ENCODE measurements at places on chromosomes 13 and 19.
A peak's percentile ranks its signal among the peaks of the same experiment; 100 is the strongest.

DNA sequence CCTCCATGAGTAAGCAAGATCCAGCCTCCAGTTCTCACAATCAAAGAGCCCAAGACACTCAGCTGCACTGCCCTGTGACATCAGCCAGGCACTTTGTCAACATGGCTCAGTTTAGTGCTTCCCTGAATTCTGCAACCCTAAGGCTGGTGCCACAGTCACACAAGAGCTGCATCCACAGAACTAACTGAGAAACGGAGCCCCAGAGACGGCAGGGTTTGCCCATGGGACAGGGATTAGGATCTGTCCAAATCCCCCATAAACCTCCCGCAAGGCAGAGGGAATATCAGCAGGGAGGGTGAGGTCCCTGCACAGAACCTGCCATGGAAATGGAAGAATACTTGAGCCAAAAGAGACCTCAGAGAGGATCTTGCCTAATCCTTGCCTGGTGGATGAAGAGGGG, 70.4 kb upstream of the UQCRFS1 start:
- no peak for DNase-seq

- DNase-seq, result no peak
These were observed 17.7 kb upstream of the PTPRS start for GRCh38 chr19:5358173-5358800.

GRCh38 chr19:33468361-33469170, 53.0 kb downstream of the PEPD start:
- no peak for DNase-seq

GRCh38 chr19:10003271-10003670, 7.0 kb downstream of the COL5A3 start:
- DNase-seq, result no peak

- no peak for DNase-seq
These were observed 659 bp upstream of the PAFAH1B3 start for GRCh38 chr19:42303101-42303464.

GRCh38 chr19:50204811-50205675, 1.6 kb downstream of the MYH14 start:
- DNase-seq, result no peak

DNA sequence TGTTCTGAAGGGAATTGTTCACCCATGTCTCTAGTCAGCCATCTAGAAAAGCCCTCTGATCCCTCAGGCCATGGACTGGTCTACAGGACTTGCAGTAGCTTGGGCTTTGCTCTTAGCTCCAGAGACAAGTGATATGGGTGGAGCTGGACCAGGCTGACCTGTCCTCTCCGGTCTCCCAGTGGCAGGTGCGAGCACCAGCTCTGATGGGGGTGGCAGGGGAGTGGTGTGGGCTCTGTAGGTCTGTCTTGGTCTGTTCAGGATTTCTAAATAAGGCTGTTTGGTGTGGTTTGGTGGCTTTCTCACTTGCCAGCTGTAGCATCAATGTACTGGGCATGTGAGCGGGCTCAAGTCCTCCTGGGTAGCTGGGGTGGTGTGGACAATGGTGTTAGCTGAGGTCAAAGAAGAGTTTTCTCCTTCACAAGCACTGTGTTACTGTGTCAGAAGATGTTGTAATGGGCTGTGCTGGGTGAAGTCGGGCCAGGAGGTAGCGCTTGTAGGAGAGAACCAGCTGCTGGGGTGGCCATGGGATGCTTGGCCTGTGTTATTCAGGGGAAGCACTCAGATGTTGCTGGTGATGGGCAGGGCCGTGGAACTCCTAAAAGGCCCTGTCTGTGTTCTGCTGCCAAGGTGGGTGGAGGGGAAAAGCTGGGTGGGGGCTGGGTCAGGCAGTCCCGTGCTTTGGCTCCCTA, 16.9 kb downstream of the GPC6 start:
- DNase-seq, result no peak

- DNase-seq, result no peak
These were observed 27.6 kb downstream of the ANKRD27 start for GRCh38 chr19:32647361-32647760.

- no peak for DNase-seq
These were observed 54.1 kb downstream of the SLC7A1 start for GRCh38 chr13:29541400-29541799.

- no peak for DNase-seq
These were observed 4.2 kb upstream of the ISYNA1 start for GRCh38 chr19:18441804-18442788.

DNA sequence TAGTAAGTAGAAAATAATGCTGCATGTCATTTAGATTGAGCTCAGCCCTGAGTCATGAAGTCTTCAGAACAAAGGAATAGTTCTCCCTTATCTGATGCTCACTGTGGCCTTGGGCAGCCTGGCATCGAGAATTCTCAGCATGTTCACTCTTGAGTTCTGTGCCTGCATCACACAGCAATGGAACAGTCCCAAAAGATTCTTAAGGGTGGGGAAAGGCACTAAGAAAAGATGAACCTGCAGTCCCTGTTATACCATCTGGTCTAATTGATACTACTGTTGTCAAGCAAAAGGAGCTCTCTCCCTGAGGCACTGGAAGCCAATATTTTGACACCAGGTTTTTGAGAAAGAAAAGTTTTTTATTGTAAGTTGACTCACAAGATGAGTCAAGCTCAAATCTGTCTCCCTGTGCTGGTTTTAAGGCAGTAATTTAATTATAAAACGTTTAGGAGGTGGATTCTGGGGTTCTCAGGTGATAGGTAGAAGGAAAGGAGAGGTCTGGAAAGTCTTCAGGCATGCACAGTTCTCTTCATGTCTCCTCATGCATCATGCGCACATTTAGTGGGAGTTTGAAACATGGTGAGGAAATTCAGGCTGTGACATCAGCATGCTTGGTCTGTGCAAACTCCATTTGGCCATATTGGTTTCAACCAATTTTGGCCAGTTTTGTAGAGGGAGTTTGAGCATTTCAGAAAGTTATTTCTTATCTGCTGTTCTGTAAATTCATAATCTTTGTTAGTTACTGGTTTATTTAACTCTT, 38.1 kb upstream of the ZNF766 start:
- no peak for DNase-seq

- no peak for DNase-seq
These were observed 196.7 kb downstream of the TBC1D4 start for GRCh38 chr13:75285310-75285709.

DNA sequence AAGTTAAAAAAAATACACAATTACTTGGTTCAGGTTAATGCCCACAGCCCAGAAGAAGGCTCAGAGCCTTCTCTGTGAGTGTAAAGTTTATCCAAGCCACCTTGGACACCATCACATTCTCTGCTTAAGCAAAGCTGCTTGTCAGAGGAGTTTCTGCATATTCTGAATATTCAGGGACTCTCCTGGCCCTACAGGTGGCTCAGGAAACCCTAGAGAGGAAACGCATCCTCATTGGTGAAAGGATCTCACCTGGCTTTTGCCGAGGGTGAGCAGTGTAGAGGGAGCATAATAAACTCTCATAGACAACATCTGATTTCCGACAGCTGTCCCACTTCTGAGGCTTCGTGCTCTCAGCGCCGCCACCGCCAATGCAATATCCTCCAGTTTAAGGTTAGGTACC, 239.9 kb upstream of the TSHZ3 start:
- no peak for DNase-seq

DNA sequence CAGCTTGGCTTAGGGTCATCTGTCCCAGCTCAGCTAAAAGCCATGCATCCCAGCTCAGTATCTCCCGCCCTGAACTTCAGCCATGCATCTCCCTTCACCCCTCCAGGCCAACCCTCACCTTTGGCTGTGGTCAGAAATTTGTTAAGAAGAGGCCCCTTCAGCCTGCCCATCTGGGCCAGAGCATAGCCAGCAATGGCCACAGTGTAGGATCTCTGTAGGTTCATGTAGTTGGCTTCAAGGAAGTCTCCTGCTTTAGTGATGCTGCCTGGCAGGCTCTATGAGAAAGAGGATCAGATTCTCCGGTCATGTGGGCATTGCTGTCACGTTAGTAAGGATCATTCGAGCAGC, 16.6 kb upstream of the TNFSF14 start:
- no peak for DNase-seq

DNA sequence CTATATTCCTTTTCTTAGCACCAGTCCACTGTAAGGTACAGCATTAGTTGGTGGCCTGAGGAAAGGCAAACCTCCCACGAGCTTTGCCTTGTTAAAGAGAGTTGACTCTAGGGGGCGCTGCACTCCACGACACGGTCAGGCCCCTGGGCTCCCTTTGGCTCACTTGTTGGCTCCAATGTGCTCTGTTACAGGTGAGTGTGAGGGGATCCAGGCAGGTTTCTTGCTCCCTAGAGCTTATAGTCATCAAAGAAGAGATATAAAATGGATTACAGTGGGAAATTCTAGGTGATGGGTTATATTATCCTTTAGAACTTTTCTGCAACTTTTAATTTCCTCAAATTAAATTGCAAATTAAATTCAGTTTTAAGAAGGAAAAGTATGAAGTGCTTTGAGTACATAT, 3.7 kb downstream of the WDR87 start:
- peak; percentile 40 for DNase-seq

DNA sequence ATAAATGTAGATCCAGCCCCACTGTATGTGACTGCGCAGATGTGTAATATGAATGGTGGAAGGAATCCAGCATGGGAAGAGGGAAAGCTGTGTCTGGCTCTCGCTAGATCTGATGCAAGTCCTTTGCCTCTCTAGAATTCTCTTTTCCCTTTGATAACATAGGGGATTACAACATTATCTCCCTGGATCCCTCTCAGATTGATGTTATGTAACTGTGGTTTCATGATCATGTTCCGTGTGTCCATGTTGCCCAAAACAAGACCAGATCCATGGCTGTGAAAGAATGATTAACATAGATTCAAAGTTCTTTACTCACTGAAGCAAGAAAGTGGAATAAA, 184.0 kb upstream of the UBL3 start:
- DNase-seq, result no peak

GRCh38 chr19:6260376-6260775, 19.4 kb downstream of the MLLT1 start:
- DNase-seq, result no peak

DNA sequence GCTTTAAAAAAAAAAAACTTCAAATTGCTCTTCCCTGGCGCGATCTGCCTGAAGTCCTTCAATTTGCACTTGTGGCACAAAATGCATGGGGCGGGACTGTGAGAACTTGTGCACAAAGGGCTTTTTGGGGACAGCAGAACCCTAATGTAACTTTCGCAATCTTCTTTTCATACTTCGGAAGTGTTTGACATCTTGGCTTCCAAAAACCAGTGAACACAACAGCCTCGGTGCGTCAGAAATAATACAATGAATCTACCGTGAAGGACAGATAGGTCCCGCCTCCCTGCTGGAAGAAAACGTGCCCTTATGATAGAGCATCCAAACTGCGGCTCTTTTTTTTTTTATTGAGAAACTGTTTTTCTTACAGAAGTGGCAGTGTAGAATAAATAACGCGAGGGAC, 36.6 kb downstream of the KLF2 start:
- DNase-seq, result no peak

- no peak for DNase-seq
These were observed 177.1 kb upstream of the RFC3 start for GRCh38 chr13:33640832-33641231.

DNA sequence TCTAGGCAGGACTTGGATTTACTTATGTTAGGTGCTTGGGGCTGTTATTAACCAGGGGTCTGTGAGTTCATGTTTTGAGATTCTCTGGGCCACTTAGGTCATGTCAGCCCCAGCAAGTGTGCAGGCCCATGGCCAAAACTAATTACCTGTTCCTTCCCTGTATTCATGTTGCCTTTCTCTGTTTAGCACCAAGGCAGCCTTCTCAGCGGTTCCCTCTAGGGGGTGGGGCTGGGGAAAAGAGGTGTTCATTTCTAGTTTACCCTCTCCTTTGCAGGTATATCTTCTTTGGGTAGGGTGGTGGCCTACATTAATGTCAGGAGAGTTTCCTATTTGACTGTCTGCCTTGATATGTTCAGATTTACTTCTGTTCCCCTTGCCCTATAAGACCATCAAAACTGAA, 61.7 kb downstream of the PDS5B start:
- no peak for DNase-seq

- no peak for DNase-seq
These were observed 108.3 kb upstream of the ZNF536 start for GRCh38 chr19:30263830-30264381.

DNA sequence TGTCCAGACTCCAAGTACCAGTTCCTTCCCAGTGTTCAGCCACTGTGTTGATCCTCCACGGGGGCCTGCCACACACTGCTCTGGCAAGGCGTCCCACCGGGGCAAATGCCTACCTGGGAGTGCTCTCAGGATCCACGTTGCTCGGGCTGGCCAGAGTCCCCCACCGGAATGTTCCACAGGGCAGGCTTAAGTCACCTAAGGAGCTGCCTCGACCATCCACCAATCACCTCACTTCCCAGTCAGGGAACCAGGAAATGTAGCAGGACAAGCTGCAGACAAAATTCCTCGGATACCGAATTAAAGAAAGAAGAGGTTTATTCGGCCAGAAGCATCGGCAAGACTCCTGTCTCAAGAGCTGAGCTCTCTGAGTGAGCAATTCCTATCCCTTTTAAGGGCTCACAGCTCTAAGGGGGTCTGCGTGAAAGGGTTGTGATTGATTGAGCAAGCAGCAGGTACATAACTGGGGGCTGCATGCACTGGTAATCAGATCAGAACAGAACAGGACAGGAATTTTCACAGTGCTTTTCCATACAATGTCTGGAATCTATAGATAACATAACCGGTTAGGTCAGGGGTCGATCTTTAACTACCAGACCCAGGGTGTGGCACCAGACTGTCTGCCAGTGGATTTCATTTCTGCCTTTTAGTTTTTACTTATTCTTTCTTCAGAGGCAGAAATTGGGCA, 56.9 kb upstream of the EDNRB start:
- no peak for DNase-seq

DNA sequence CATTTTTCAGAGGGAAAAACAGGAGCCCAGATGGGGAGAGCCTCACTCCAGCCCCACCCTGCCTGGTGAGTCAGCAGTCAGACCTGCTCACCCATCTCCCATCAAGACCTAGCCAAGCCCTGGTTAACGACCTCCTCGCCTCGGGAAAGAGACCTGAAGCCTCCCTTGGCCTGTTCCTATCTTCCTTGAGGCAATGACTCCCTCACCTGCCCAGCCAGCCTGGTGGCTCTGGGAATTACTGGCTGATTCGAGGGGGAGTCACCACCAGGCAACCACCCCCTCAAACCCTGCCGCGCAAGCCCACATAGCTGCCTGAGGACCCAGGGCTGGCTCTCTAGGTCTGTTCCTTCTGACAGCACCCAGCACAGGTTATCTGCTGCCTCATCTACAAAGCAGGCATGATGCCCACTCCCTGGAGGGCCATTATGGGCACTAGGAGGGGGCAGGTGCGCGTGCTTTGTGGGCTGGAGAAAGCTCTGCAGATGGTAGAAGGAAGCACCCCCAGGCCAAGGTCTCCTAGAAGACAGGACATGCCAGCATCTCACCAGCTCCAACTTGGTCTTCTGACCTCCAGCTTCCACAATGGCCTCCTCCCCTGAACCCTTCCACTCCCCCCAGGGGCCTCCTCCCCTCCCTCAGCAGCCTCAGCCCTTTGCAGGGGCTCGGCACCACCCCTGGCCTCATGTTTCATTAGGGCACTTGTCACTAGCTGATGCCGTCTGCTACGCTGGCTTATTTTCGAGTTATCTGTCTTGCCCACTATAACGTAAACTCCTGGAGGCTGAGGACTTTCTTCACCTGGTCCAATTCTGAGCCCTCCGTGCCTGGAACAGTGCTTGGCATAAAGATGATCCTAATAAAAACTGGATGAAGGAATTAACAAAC, 10.4 kb downstream of the DEDD2 start:
- DNase-seq, result no peak

GRCh38 chr13:98471934-98472333, 105.0 kb downstream of the STK24 start:
- no peak for DNase-seq
